ENCODE measurements at places on chromosomes 2 and 18.

GRCh38 chr2:237968048-237968862, 1.4 kb downstream of the UBE2F start:
- DNase-seq = peak; percentile 21

DNA sequence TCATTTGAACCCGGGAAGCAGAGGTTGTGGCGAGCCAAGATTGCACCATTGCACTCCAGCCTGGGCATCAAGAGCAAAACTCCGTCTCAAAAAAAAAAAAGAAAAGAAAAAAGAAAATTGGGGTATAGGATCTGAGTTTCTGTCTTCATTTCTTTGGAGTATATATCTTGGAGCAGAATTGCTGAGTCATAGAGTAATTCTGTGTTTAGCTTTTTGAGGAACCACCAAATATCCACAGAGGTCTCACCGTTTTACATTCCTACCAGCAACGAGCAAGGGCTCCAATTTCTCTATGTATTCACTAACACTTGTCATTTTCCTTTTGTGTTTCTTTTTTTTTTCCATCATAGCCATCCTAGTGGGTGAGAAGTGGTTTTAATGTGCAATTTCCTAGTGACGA, 87.6 kb upstream of the TEX51 start:
- no peak for DNase-seq

- DNase-seq = peak; percentile 17
Observed at GRCh38 chr2:119174216-119174992, 15.9 kb upstream of the C1QL2 start.

DNA sequence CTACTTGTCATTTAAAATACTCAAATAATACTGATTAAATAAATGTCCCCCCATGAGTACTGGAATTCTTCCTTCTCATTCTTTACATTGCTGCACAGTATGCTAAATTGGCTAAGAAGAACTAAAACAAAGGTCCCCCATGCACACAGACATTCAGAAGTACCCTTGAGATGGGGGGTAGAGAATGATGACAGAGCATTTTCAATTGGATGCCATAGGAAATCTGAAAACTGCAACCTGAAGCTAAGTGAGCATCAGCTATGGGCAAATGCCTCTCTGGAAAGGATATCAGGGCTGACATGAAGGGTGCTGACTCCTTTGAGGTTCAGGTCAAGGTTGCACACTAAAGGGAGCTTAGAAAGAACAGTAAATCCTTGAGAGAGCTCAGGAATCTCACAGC, 10.1 kb upstream of the TNFAIP6 start:
- DNase-seq = no peak

DNA sequence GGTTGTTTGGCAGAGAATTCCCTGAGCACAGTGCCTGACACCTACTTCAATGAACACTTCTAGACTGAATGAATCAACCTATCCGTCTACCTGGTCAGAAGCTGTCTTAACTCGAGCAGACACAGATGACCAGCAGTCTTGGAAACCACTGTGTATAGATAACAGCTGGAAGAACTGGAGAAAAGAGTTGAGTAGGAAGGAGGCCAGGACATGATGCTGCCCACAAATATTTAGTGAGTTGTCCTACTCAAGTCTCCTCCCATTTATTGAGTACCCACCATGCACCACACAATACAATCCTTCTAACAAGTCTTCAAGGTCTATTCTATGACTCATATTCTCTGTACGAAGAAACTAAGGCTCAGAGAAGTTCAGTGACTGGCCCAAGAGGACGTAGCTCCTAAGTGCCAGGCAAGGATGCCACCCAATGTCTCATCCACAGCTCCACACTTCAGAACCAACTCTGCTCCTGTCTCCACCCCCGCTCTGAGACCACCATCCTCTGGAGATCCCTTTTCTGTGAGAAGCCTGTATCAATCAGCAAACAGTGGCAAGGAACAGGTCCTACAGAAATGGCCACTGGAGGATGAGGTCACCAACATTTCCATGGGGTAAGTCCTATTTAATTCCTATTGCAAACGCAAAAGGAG, 62.2 kb downstream of the GALNT14 start:
- DNase-seq = no peak
